ENCODE measurements at places on chromosomes 2 and 18. TPM values are rescaled to one million over a fixed set of nuclear protein-coding genes. Genes with fewer than 3 reads are reported as not detected.

DNA sequence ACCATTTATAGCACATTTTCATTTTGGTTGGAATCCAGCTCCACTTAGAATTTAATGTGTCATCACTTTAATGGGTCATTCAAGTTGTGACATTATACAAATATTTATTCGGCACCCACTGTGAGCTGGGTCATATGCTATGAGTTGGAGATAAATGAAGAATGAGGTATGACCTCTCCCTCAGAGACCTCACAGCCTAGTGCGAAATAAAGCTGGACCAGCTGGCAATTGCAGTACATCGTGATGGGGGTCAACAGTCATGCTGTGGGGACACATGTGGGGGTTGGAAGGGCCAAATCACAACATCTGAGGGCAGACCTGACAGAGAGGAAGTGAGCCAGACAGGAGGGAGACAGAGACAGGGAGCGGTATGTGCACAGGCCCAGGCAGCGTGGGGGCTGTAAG is 175.4 kb downstream of the MAIP1 start:
- no peak overlapping the region for H3K27ac ChIP-seq
- no peaks in the 10 kb centered on the region for H3K27me3 ChIP-seq
- H3K4me3 ChIP-seq, result no peak overlapping the region
- H3K4me1 ChIP-seq, result no peaks in the 10 kb centered on the region
- no peak for DNase-seq
- no peaks in the 10 kb centered on the region for H3K36me3 ChIP-seq

DNA sequence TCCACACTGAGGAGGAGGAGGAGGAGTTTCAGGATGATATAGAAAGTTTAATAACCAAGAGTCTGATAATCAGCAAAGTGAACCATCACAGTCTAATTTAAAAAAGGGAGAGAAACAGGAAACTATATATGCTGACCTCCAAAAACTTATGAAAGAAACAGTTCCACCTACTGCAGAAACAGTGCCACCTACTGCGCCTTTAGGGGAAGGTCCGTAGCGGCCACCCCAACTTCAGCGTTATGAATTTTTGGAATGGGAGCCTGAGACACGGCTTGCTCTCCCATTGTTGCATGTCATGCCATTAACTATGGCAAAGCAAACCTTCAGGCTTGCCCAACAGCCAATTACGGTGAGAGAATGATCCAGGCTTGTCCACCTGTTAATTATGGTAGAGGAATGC is 1719.2 kb upstream of the LRRTM1 start:
- no peak overlapping the region for H3K4me3 ChIP-seq
- H3K36me3 ChIP-seq, result no peaks in the 10 kb centered on the region
- no peak overlapping the region for H3K27ac ChIP-seq
- no peaks in the 10 kb centered on the region for H3K4me1 ChIP-seq
- DNase-seq, result no peak

The LNPK gene
- 22.3 TPM for total RNA-seq

- no peak overlapping the region for H3K27ac ChIP-seq
- peaks cover 63% of the 10 kb centered on the region for H3K36me3 ChIP-seq
- no peaks in the 10 kb centered on the region for H3K27me3 ChIP-seq
- no peak for DNase-seq
Measured at GRCh38 chr2:135775420-135775819, 33.8 kb downstream of the UBXN4 start.

DNA sequence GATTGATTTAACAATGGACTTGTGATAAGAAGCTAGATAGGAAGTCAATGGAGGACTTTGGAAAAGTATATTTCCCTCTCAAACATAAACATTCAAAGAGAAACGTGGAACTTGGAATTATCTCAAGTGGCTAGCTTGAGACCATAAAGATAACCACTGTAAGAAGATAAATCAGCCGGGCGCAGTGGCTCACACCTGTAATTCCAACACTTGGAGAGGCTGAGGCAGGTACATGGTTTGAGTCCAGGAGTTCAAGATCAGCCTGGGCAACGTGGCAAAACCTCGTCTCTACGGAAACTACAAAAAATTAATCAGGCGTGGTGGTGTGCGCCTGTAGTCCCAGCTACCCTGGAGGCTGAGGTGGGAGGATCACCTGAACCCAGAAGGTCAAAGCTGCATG is 405.9 kb upstream of the ACVR2A start:
- no peak overlapping the region for H3K27ac ChIP-seq
- no peaks in the 10 kb centered on the region for H3K36me3 ChIP-seq

GRCh38 chr2:114405247-114406116 is 37.0 kb upstream of the DPP10 start:
- no peak for DNase-seq
- H3K4me1 ChIP-seq, result no peaks in the 10 kb centered on the region
- no peaks in the 10 kb centered on the region for H3K27me3 ChIP-seq
- H3K36me3 ChIP-seq, result no peaks in the 10 kb centered on the region
- no peak overlapping the region for H3K4me3 ChIP-seq

The SCYGR4 gene
- not detected for total RNA-seq

DNA sequence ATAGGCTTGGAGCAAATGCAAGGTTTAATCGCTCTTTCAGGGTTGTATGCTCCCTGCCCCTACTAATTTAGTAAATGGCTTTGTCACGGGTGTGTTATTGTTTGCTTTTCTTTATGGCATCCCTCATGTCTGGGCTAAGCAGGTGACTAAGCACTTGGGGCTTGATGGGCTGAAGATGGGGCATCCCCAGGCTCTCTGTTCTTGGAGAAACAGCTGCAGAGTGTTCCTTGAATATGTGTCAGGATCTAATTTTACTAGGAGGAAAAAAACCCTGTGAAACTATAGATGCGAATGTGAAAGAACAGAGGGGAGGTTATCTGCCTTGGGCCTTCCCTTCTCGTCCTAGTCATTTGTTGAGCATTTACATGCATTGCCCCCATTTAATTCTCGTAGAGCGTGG is 94.7 kb upstream of the TAF1B start:
- H3K4me1 ChIP-seq, result peaks cover 15% of the 10 kb centered on the region
- H3K36me3 ChIP-seq, result no peaks in the 10 kb centered on the region
- no peak overlapping the region for H3K4me3 ChIP-seq
- no peak overlapping the region for H3K27ac ChIP-seq
- DNase-seq, result no peak
- H3K27me3 ChIP-seq, result no peaks in the 10 kb centered on the region

DNA sequence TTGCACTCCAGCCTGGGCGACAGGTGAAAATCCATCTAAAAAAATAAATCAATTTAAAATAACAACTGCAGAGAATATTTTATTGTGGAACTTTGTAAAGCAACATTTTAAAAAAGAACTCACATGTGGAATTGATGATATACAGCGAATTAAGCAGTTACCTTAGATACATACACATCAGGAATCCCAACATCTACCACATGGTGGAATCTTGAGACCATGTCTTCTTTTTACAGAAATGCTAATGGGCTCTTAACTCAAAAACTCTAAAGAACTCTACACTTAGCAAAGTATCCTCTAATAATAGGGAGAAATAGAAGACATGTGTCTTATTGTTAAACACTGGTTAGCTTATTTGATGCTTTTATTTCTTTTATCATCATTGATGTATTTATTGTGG is 373.6 kb downstream of the CDH7 start:
- H3K4me3 ChIP-seq, result no peak overlapping the region
- no peak overlapping the region for H3K27ac ChIP-seq
- H3K27me3 ChIP-seq, result no peaks in the 10 kb centered on the region
- no peaks in the 10 kb centered on the region for H3K4me1 ChIP-seq
- H3K36me3 ChIP-seq, result no peaks in the 10 kb centered on the region

- DNase-seq, result no peak
- H3K4me1 ChIP-seq, result no peaks in the 10 kb centered on the region
- no peak overlapping the region for H3K4me3 ChIP-seq
Measured at GRCh38 chr2:218091746-218092145, 22.7 kb downstream of the RUFY4 start.

- DNase-seq, result no peak
- H3K4me1 ChIP-seq, result no peaks in the 10 kb centered on the region
- H3K27me3 ChIP-seq, result no peaks in the 10 kb centered on the region
- H3K4me3 ChIP-seq, result no peak overlapping the region
- H3K36me3 ChIP-seq, result no peaks in the 10 kb centered on the region
Measured at GRCh38 chr2:105518897-105519296, 120.0 kb upstream of the FHL2 start.

Measured in HCT116 (cell line).